ENCODE measurements at places on chromosomes 1 and 21.

GRCh38 chr1:44283524-44284173 lies 70.4 kb downstream of the DMAP1 start:
- no peak for DNase-seq

DNA sequence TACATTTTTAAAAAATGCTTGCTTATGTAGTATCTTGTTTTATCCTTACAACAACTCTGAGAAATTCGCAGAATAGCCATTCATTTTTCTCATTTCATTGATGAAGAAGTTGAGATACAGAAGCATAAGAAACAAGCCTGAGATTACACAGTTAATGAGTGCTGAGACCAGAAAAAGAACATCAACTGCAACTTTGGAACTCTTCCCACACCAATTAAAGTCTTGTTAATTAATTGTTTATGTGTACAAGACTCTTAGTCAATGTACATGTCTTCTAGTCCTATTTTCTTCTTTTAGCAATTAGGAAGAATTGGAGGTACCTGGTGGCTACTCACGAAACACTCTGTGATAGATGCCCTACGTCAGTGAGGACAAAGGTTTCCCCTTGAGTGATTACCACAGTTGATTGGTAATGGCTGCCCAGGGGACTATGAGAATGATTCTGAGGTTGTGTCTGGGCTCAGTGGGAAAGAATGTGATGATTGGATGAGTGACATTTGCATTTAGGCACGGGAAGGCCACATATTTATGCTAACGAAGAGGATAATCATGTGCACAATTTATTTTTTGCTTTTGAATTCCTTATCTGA lies 187.4 kb upstream of the KCNK2 start:
- DNase-seq, result no peak

GRCh38 chr1:17834561-17835100 lies 79.5 kb downstream of the ACTL8 start:
- DNase-seq, result no peak

DNA sequence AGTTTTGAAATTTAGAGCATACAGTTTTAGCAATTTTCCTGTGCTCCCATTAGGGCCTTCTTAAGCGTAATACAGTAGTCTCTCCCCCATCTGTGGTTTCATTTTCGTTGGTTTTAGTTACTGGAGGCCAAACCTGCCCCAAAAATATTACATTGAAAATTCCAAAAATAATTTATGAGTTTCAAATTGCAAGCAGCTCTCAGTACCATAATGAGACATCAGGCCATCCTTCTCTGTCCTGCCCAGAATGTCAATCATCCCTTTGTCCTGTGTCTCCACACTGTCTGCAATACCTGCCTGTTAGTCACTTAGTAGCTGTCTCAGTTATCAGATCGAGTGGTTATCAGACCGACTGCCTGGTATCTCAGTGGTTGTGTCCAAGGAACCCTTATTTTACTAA lies 45.4 kb downstream of the ADSS2 start:
- DNase-seq, result no peak

GRCh38 chr1:81804312-81804711 lies 3.6 kb downstream of the ADGRL2 start:
- no peak for DNase-seq

DNA sequence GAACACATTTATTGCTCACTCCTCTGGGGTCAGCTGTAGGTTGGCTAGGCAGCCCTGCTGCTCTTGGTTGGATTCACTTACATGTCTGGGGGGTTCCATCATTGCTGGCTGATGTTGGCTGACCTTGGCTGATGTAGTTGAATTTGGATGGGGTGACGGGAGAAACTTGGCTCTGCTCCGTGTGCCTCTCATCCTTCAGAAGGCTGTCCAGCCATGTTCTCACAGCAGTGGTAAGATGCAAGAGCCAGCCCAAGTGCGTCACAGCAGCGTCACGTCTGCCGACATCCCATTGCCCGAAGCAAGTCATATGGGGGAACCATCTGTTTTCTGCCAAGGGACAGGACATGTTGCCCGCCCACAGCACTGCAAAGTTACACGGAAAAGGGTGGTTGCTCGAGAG lies 613.5 kb downstream of the MATN1 start:
- DNase-seq, result no peak

GRCh38 chr1:26112407-26112775 lies 767 bp downstream of the PDIK1L start:
- no peak for DNase-seq

DNA sequence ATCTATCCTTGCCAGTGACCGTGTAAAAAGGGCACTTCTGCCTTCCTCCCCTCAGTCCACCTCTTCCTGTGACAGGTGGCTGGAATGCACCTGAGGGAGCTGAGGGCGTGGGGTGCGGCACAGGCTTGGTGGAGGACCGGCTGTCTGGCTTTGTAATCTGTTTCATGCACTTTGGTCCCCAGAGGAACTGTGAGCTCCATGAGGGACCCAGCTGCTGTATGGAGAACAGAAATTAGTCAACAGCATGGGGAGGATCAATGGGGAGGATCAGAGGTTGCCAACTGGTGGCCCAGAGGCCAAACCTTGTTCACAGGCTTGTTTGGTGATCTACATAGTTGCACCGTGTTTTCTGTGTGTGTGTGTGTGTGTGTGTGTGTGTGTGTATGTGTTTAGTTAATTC lies 19.0 kb upstream of the LUZP1 start:
- DNase-seq, result no peak

DNA sequence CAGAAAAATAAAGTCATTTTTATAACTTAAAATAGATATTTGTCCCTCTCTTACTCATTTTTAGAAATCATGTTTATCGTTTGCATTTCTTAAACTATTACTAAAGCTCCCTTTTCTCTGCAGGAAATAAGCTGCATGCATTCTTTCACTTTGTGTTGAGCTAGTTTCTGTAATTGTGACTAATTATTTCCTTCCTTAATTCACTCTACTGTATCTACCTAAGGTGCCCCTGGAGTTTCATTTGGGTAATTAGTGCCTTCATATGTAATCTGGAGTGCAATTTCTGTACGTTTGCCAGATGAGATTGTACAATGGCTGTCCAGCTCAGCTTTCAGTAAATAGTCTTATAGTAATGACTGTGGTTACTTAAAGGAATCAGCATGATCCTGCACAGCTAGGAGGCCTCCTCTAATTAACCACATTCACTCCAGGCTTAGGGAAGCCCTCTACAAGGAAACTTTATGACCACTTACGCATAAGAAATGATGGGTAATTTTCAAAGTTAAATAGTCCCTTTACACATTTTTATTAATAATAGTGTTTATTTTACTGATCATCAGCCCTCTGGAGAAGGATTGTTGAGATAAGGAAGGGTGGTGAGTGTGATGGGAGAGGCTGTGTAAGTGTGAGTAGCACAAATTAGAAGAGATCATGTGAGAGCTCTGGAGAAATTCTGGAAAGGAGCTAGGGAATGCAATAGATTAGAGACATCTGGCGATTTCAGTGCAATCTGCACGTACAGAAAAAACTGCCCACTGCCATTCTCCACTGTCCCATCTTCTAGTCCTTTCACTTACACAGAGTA lies 86.8 kb downstream of the LRRC8C start:
- DNase-seq, result no peak

- no peak for DNase-seq
Measured at GRCh38 chr1:40633931-40634376, 31.5 kb downstream of the RIMS3 start.

DNA sequence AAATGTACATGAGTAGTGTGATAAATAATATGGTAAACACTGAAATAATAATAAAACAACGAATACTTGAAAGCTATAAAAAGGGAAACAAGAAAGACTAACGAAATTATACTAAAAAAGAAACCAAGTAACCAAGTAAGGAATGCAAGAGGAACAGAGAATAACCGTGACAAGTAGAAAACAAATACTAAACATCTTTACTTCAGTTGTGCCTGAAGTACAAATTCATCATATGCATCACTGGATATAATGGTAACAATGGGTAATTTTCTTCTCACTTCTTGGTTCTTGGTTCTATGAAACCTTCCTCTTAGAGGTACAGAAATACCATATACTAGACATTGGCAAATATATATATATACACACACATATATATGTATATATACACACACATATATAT lies 1093.6 kb upstream of the B3GALT2 start:
- no peak for DNase-seq
